ENCODE measurements at places on chromosomes 1 and 21.

- no peak for DNase-seq
Measured at GRCh38 chr1:109891930-109892329, 18.7 kb upstream of the CSF1 start.

DNA sequence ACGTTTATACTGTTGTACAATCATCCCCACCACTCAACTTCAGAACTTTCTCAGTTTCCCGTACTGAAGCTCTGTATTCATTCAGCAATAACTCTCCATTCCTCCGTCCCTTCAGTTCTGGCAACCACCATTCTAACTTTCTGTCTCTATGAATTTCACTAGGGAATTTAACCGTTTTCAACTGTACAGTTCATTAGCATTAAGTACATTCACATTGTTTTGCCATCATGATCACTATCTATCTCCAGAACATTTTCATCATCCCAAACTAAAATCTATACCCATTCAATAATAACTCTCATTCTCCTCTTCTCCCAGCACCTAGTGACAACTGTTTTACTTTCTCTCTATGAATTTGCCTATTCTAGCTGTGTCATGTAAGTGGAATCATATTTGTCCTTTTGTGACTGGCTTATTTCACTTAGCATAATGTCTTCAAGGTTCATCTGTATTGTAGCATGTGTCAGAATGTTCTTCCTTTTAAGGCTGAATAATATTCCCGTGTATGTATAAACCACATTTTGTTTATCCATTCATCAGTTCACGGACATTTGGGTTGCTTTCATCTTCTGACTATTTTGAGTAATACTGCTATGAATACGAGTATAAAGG is 75.0 kb downstream of the CEP350 start:
- no peak for DNase-seq

DNA sequence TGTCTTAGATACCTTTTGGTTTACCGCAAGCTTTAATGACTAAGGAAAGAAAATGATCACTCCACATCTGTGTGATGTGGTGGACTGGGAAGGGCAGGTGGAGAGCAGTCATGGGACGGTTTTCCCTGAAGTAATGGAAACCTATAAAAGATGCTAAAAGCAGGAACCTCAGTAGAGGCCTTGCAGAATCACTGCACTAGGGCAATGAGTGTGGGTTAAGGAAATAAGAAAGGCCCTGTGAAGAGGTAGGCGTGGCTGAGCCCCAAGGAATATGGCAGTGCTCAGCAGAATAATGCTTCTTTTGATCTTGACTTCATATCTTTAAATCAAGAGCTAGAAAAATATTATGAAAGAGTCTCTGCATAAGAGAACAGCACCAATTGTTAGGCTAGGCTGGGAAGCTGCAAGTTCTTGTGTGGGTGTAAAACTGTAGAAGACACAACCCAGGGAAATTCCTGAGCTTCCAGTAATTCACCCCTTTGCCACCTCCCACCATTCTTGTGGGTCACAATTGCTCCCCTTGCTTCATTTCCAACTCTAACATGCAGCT is 49.9 kb downstream of the CLCA4 start:
- DNase-seq = no peak

DNA sequence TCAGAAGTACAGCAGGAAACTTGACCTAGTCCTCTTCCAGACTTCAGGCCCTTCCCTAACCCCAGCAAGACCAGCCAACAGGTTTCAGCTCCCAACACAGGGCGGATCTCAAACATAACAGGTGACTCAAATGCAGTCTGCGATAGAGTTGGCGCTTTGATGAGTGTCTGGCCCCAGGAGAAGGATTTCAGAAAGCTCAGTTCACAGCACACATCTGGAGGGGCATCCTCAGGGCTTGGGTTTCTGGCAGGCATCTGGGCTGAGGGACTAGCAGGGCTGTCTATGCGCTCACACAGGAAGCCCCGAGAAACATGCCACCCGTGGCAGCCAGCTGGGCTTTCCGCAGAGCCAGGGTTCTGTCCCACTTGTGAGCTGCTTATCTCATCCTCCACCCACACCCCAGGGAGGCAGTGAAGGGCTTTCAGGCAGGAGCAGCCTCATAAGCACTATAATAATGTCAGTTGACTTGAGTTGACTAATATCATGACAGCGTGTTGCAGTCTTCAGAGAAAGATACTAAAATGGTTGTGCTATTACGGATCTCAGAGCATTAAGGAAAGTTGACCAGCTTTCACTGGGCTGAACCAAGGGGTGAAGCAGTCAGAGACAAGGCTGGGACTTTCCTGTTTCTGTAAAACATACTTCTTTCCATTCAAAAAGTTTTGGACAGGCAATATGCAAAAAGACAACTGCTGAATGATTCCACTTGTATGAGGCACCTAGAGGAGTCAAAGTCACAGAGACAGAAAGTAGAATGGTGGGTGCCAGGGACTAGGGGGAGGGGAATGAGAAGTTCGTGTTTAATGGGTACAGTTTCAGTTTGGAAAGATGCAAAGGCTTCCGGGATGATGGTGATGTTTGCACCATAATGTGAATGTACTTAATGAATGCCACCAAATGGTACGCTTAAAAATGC is 233.0 kb upstream of the IRF2BP2 start:
- peak; percentile 85 for DNase-seq

GRCh38 chr1:203040513-203041275 is 14.4 kb downstream of the PPFIA4 start:
- DNase-seq = no peak

- no peak for DNase-seq
Measured at GRCh38 chr1:182303778-182304177, 87.8 kb downstream of the GLUL start.

DNA sequence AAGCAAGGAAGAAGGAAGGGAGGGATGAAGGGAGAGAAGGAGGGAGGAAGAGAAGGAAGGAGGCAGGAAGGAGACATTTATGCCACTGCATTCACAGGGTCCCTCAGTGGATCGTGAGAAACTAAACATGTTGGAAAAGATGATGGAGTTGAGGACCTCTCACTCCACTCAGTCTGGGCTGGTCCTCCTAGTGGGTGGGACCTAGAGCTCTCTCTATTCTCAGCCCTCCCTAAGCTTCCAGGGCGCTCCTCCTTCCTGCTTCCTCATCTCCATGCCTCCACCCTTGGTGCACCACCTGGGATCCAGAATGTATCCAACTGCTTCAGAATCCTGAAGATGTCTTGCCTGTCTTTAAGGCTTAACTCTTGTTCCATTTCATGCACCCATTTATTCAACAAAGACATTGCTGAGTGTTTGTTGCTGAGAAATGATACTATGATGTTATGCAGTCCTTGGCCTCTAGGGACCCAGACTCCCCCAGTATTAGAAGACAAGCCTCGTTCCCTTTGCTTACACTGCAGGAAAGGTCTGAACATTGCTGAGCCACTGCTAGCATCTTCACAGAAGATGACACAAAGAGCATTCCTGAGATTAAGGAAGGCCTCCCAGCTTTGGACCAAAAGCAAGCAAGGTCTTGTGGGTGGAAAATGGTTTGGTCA is 88.5 kb downstream of the BEND5 start:
- no peak for DNase-seq

- DNase-seq = no peak
Measured at GRCh38 chr1:207298636-207299398, 22.7 kb upstream of the CD55 start.

DNA sequence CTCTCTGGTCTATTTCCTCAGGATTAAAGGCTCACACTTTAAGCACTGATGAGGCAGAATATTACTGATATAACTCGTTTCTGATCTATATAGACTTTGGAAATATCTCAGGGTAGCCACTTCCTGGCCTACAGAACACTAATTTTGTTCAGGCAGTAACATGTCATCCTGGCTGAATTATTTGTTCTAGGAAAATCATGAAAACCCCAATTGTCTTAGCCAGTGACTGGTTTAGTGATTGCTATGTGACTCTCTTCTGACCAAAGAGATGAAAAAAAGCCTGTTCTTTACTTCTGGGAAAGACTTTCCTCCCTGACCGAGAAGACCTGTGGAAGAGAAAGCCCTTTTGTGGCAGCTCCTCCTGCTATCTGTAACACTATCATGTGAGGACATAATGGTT is 453.7 kb downstream of the SETD4 start:
- no peak for DNase-seq

DNA sequence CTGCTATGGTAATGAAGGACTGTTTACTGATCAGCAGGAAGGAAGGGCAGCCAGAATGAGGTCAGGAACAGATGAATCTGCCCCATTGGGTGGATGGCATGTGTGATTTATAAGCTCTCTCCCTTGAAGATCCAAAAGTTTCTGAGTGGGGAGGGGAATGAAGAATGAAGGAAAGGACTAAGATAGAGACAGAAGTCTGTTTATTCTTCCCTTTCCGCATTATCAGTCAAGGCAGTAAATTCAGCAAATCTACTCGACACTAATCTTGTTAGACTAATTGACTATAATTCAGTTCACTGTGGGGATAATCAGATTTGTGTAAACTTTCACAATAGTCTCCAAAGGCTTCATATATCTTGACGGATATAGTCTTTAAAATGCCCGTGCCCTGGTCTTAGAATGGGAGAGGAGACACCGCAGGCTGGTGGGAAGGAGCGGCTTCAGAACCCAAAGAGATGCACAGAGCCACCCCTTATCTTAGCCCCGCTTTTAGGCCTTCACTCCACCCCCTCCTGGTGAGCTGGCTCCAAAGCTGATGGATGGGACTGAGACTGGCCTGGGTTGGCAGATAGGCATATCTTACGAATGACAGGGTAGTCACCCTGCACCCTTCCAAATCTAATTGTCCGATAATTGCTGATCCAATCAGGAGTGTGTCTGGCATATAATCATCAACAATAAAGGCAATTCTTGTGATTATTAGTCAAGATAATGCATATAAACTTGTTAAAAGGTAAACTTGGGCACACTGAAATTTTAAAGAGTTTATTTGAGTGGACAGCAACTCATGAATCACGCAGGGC is 76.0 kb upstream of the PPM1J start:
- DNase-seq = no peak

GRCh38 chr21:41219498-41220207 is 51.7 kb downstream of the BACE2 start:
- DNase-seq = no peak

- DNase-seq = no peak
Measured at GRCh38 chr1:205597691-205598314, 34.0 kb downstream of the ELK4 start.

DNA sequence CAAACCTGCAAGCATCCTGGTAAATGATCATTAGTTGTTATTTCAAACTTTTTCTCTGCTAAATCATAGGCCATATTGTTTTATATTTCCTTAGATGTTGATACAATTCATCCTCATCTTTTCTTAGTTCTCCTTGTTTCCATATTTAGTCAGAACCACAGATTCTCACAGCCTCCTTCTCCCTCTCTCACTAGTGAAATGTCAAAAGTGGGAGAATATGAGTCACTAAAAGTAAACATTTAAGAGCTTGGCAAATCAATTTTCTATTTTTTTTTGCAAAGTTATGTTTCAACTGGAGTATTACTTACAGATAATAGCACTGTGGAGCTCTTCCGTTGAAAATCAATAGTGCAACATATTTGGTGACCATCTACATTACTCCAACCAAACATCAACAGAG is 308.8 kb downstream of the COL11A1 start:
- DNase-seq = no peak

DNA sequence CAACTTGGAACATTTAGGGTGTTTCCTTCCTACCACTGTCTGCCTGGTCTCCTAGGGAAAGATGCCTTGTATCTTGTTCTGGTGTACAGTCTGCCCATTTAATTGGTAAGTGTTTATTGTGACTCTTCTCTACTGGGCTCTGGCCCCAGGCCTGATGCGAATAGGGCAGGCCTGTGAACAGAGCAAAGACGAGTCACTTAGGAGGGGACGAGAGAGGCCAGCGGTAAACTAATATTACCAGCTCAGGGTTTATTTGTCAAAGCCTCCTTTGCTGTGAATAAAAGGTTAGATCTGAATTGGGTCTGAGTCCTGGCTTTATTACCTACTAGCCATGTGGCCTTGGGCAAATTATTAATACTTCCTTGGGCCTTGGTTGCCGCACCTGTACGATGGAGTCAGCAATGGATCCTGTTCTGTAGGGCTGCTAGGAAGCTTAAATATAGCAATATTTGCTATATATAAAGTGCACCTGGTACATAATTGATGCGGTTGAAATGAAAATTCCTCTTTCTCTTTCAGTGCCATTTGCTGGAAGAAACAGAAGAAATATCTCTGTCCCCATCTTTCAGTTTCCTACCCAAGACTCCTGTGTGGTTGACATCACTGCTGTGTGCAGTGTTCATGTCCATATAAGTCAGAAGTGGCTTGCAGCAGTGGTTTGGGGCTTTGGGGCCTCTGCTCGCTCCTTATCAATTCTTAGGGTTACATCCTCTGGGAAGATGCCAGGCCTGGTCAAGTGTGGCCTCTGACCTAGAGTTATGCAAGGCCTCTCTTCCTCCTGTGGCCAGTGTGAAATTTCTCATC is 32.4 kb downstream of the MAPKAPK2 start:
- peak; percentile 15 for DNase-seq

DNA sequence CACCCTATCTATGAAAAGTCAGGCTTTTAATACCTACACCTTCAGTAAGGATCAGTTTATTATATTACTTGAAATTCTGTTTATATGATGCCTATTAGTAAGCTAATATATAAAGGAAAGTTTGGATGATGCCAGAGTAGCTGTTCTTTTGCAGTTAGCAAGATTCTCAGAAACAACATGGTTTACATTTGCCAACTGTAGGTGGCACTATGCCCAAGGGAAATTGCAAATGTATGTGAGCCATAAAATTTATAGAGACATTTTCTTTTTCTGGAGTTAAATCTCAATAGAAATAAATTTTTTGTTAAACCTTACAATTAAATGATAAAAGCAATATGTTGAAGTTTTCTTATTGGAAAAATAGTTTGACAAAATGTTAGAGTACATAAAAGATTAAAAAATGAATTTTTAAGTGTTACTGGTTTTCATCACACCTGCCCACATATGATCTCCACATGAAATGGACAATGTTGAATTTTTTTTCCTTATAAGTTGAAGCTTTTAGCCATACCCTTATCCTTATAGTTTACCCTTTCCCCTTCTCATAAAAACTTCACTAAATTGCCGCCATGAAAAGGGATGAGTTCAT is 32.1 kb upstream of the EPHX4 start:
- DNase-seq = no peak

GRCh38 chr1:8152731-8153702 is 126.9 kb upstream of the ERRFI1 start:
- DNase-seq = no peak

GRCh38 chr1:43573066-43573800 is 42.5 kb downstream of the PTPRF start:
- DNase-seq = no peak

DNA sequence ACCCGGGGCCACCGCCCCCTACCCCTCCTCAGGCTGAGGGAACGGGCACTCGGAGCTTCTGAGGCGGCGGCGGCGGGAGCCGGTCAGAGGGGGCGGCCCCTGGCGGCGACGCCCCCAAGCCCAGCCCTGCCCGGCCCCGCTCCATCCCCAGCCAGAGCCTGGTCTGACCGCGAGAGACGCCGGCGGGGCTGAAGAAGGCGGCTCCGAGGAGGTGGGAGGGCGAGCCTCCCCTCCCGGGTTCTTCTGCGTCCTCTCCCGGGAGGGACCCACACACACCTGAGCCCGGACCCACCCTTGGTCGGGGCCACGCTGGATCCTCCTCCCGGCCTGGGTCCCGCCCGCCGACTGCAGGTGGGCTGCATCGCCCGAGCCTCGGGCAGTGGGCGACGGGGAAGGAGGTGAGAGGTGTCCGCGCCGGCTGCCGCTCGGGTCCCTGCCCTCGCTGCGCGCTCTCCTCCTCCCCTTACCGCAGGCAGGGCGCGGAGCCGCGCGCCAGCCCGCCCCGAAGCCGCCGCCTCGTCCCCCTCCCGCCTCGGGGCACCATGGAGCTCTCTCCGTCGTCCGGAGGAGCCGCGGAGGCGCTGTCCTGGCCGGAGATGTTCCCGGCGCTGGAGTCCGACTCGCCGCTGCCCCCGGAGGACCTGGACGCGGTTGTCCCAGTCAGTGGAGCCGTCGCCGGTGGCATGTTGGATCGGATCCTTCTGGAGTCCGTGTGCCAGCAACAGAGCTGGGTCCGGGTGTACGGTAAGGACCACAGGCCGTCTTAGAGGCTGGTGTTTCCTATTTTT is at the start of gene RASAL2:
Gene RASAL2, plus strand, starts transcription at position 154 of the 788 bp plus-strand sequence. Its CDS starts 389 bp downstream, at position 543.
- DNase-seq = peak; percentile 88

Measured in spleen (tissue), 13 donors.